ENCODE measurements at places on chromosomes 16 and 17. TPM values are rescaled to one million over a fixed set of nuclear protein-coding genes. Genes with fewer than 3 reads are reported as not detected.

IRX3 gene
- total RNA-seq: under 0.01 TPM

CBX8 gene
- 3.8 TPM for total RNA-seq

EME1 gene
- total RNA-seq: 10.9 TPM

IL34 gene
- 4.5 TPM for total RNA-seq

ADAD2 gene
- not detected for total RNA-seq

PDE6G gene
- not detected for total RNA-seq

SEPTIN12 gene
- not detected for total RNA-seq

MSLN gene
- total RNA-seq: 0.17 TPM

ZP2 gene
- not detected for total RNA-seq

CCDC92B gene
- total RNA-seq: not detected

NOD2 gene
- under 0.01 TPM for total RNA-seq

KRTAP4-2 gene
- total RNA-seq: not detected

APOBR gene
- not detected for total RNA-seq

ZNF319 gene
- 3.2 TPM for total RNA-seq

MT1M gene
- 5.1 TPM for total RNA-seq

ATP2A1 gene
- 0.44 TPM for total RNA-seq

RUNDC3A gene
- total RNA-seq: not detected

ZNF785 gene
- total RNA-seq: 8.3 TPM

SCIMP gene
- not detected for total RNA-seq

GTF3C1 gene
- total RNA-seq: 81.0 TPM

COX11 gene
- 89.5 TPM for total RNA-seq

PRSS36 gene
- total RNA-seq: 0.29 TPM

TAF1C gene
- 23.0 TPM for total RNA-seq

SMIM22 gene
- total RNA-seq: not detected

ESRP2 gene
- 0.99 TPM for total RNA-seq

TPSB2 gene
- not detected for total RNA-seq

KRTAP1-5 gene
- total RNA-seq: 2.2 TPM

SPATA22 gene
- total RNA-seq: 1.2 TPM

MYCBPAP gene
- 1.5 TPM for total RNA-seq

ABCC12 gene
- 0.15 TPM for total RNA-seq

PRSS33 gene
- not detected for total RNA-seq

GUCY2D gene
- not detected for total RNA-seq

SLC6A2 gene
- total RNA-seq: not detected

XYLT1 gene
- 23.1 TPM for total RNA-seq

MYH13 gene
- total RNA-seq: not detected

ARSG gene
- total RNA-seq: 2.2 TPM

ITGA2B gene
- total RNA-seq: 0.15 TPM

ABCC11 gene
- total RNA-seq: 0.44 TPM

KRT34 gene
- total RNA-seq: 0.17 TPM

GCGR gene
- total RNA-seq: not detected

CWC25 gene
- total RNA-seq: 10.9 TPM

ADAMTS18 gene
- total RNA-seq: not detected

SCN4A gene
- total RNA-seq: 0.15 TPM

FDXR gene
- 42.2 TPM for total RNA-seq

TERB1 gene
- total RNA-seq: not detected

CCDC78 gene
- total RNA-seq: 3.8 TPM

SOST gene
- not detected for total RNA-seq

SLC9A5 gene
- 1.3 TPM for total RNA-seq

P2RX1 gene
- not detected for total RNA-seq

TBC1D3B gene
- 1.5 TPM for total RNA-seq

CNTROB gene
- 31.7 TPM for total RNA-seq

CX3CL1 gene
- total RNA-seq: 0.33 TPM

GGNBP2 gene
- total RNA-seq: 51.1 TPM

CHD9NB gene
- 1.2 TPM for total RNA-seq

NHLRC4 gene
- 4.7 TPM for total RNA-seq

EIF4A3 gene
- total RNA-seq: 179 TPM

ICAM2 gene
- total RNA-seq: 1.2 TPM

ZNF207 gene
- 91.3 TPM for total RNA-seq

CACNG1 gene
- not detected for total RNA-seq

NPIPB9 gene
- 3.2 TPM for total RNA-seq

All from smooth muscle cell of trachea (primary cell).